Stimulated activated CD8-positive, alpha-beta memory T cell treated with anti-CD3 and anti-CD28 coated beads, Interleukin-7, amount 100 ng/mL, for 24 hours (primary cell): ENCODE measurements at places on chromosomes 3 and 15.
A peak's percentile ranks its signal among the peaks of the same experiment; 100 is the strongest.

DNA sequence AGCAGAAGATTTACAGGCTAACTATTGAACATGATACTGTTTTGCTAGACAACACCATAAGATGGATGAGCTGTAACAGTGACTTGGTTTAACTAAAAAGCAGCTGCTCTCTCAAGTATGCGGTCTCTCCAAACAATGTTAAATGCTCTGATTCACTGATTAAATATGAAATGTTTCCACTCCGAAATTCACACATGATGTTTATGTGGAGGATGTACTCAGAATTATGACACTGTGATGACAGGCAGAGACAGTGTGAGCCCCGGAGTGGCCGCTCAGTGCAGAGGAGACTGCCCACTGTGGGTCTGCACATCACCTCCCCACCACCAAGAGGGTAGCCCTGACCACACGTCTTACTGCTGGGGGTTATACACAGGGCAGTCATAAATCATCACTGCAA, 83.9 kb upstream of the MEX3B start:
- DNase-seq: no peak

DNA sequence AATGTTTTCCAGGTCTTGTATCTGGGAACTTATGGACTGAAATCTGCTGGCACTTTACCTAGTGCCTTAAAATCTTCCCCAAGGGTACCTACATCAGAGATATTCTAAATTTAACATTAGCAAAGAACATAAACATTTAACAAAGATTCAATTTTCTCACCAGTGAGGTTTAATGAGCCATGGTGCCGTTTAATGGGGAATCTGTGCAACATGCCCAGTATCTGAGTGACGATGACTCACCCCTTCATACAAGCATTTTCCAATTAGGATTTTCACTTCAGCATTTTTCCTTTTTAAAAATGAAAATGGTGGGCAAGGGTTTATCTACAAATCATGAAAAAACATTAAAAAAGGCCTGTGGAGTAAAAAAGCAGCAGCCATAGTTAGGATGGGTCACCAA, 189.4 kb downstream of the SLC9A9 start:
- DNase-seq: no peak

DNA sequence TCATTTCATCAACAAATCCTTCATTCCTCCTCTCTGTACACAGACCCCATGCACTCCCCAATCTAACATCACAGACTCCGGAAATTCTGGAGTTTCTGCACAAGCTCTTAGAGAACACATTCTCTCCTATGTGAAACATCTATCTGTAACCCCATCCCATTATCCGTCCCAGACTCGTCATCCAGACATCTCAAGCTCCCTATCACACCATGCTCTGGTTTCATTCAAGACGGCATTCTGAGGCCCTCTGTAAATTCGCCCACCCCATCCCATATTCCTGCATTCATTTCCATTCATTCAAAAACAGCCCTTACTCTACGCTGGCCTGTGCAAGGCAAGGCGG, 575 bp downstream of the LEO1 start:
- no peak for DNase-seq

GRCh38 chr15:43214169-43214568, 6.6 kb downstream of the EPB42 start:
- no peak for DNase-seq

DNA sequence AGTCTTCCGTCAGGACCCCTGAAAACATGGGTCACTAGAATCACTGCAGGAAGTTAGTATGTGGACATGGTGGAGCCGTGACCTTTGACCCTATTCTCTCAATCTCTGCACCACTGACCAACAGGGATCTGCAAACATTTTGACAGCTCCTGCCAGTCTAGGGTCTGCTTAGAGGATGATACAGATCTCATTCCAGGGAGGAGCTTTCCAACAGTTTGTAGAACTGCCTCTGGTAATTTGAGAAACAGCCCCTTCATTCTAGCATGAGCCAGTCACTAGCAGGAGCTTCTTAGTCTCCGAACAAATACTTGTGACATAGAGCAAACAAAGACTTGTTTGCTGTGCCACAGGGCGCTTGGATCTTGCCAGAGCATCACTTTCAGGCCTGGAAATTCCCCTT, 270.3 kb upstream of the CFAP20DC start:
- no peak for DNase-seq

DNA sequence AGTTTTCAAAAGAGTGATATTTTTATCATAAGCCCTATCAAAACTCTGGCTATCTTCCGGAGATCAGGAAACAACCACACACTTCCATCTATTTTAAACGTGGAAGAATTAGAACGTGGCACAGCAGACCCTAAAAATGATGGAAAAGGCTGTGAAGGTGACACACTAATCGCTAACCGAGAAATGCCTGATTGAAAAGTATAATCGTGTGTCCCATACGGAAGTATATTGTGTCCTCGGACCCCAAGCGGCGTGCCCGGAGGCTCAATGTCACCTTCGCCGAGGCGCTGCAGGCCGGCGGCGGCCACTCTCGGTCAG, 642 bp downstream of the COX5A start:
- DNase-seq: no peak

DNA sequence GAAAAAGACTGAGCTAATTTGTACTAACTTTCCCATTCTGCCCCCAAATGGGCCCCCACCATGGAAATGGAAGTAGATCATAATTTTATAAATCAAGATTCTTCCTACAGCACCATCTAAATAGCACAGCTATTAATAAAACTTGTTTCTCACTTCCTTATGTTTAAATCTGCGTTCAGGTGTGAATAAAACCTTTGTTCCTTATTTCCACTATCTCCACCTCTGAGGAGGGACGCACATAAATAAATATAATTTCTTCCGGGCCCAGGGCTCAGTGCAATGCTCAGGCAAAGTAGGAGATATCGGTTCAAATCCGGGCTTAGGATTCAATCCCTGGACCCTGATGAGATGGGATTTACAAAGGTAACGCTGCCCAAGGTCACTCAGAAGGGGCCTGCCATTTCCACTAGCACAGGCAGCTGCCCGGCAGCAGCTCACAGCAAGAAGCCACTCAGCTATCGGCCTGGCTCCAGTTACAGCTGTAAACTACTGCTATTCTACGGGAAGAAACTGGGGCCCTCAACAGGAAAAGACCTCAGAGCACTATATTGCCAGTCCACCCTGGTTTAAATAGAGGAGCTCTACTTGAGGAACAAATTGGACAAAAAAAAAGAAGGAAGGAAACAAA, 52.5 kb downstream of the FOXP1 start:
- DNase-seq: no peak

GRCh38 chr3:108209579-108209978, 12.6 kb downstream of the IFT57 start:
- no peak for DNase-seq

DNA sequence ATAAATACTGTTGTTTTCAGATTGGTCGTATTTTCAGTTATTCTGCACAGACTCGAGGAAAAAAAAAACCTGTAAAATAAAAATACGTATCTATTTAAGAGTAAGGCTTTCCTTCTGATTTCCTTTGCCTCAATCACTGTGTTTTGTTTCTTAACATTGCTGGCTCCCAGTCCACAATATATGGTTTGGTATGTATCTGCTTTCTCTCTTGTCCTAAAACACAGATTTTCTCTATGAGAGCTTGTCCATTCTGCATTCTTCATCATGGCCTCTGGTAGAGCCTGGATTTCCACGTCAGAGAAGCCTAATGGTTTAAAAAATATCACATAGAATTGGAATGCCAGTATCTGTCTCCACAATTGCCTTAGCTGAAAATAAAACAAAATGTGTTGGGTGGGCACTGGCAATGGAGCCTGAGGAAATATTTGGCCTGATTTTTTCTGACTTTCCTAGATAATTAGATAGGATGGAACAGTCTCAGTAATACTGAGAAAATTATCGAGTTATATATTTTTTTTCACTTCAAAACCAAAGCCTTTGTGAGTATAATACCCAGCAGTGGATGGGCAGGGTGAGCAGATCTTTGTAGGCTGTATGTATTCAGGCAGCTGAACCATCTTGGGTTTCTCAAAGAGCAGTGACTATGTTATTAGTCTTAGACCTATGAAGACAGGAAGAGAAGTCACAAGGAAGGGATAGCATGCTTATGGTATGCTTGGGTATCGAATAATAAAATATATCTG, 1.9 kb downstream of the CD200 start:
- no peak for DNase-seq

GRCh38 chr15:68112706-68113105, 58.6 kb downstream of the PIAS1 start:
- no peak for DNase-seq

- no peak for DNase-seq
Measured at GRCh38 chr3:116188231-116188785, 257.0 kb downstream of the LSAMP start.

DNA sequence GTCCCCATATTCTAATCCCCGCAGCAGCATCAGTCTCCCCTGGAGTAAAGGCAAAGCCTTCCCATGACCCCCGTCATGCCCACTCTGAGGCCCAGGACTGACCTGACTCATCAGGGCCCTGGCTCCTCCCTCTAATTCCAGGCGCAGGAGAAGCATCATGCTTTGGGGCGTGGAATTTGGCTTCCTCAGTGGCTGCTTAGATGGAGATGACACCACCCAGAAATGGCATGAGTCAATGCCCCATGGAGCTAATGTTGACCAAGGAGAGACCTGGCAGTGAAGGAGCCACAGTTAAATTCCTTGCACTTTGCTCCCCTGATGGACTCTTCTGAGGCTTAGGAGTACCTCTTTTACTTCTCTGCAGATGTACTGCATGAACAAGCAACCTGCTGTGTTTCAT, 204.2 kb upstream of the PROK2 start:
- DNase-seq: no peak

DNA sequence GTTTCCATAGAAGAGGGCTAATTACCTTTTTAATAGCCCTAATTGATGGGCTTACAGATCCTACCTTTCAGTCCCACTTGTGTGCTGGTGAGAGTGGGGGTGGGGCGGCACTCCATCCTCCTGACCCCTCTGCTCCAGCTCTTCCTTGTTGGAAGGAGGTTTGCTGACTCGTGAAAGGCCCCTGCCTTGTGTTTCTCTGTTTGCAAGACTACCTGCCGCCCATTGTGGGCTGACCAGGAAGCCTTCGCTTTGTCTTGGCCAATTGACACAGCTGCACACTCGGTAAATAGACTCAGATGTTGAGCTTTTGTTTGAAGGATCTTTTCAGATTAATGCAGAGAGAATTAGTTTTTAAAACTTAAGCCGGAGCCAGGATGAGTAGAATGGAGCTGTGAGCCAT, 197.3 kb upstream of the HES1 start:
- DNase-seq: no peak

GRCh38 chr3:53092942-53093341, 37.3 kb downstream of the RFT1 start:
- DNase-seq: no peak

DNA sequence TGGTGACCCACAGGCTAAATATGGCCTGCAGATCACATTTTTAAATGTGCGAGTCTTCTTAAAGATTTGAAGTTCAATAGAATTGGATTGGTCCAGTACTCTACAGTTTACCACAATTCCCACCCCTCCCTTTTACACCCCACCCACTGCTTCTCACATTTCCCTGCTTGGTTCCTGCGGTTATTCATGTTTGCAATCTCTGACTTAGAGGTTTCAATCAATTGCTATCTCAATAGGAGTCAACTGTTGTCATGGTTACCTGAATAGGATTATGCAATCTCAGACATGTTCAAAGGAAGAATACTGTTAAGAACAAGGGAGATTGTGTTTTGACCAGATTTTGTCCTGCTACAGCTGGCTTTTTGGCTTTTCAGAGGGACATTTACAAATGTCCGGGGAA, 4.9 kb upstream of the C3orf49 start:
- DNase-seq: no peak

- no peak for DNase-seq
Measured at GRCh38 chr15:85543741-85544155, 163.3 kb downstream of the AKAP13 start.

DNA sequence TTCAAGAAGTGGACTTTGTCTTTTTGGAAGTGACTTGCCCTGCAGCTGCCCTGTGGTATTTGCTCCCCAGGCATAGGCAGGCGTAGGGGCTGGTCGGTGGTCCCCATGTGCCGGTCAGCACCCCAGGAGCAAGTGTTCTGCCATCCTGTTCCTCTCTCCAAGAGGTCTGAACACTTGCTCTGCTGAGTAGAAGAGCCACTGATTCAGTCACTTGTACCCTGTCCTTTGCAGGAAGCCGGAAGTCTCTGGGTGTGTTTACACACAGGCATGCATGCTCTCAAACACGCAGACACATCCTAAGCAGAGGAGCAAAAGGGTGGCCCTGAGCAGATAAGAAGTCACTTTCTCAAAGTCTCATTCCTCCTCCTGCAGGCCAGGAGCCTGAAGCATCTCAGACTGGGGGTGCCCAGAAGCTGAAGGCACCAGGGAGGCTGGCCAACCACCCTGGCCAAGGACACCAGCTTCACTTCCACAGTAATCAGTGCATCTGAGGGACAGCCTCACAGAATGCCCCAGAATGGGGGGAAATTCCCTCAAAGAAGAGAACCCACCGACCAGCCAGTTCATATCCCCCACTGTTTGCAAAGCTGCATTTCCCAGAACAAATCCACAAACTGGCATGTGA, 88.7 kb upstream of the POMGNT2 start:
- DNase-seq: no peak

- no peak for DNase-seq
Measured at GRCh38 chr3:119783883-119784282, 2.0 kb downstream of the NR1I2 start.

- DNase-seq: no peak
Measured at GRCh38 chr3:3089017-3089416, 21.2 kb downstream of the IL5RA start.

- no peak for DNase-seq
Measured at GRCh38 chr15:44729408-44730127, 6.8 kb upstream of the TRIM69 start.

- no peak for DNase-seq
Measured at GRCh38 chr3:57582474-57583168, 14.5 kb downstream of the ARF4 start.

DNA sequence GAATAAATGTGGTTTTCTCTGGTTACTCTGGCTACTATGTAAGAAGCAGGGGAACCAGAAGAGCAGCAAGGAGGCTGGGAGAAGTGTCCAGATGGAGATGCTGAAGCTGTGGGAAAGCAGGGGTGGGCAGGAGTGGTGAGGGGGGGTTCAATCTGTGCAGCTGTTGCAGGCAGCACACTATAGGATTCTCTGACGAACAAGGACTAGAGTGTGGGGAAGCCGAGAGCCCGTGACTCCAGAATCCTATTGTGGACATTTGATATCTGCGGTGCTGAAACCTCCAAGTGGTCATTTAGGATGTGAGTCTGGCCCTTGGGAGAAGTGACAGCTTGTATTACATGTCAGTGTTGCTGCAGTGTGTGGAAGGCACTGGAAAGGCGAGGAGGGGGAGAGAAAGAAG, 60.5 kb downstream of the GABRB3 start:
- no peak for DNase-seq

DNA sequence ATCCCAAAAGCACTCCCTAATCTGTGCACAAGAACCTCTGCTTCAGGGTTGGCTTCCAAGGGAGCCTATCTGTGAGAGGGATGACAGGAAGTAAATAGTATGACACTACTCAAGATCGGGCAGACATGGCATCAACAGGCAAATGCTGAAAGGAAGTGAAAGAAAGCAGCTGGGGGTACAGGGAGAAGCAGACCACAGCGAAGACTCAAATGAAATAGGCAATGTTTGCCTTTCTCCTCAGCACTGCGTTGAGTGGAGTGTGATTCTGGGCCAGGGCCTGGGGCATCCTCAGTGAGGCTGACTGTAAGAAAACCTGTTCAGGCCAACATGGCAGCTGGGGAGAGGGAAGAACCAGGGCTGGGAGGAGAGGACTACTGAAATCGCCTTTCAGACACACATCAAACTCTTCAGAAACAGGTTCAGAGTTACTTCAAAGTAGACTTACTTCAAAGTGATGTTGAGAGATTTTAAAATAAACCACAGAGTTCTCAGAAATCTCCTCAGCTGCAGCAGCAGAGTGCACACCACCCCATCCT, 96.6 kb downstream of the SLC9A9 start:
- peak; percentile 2 for DNase-seq

GRCh38 chr15:77720655-77721054, 87.9 kb upstream of the LINGO1 start:
- no peak for DNase-seq
